ENCODE measurements at places on chromosomes 6 and 20.
A peak's percentile ranks its signal among the peaks of the same experiment; 100 is the strongest.

GRCh38 chr6:51569594-51569993 lies 517.8 kb downstream of the PKHD1 start:
- no peak for DNase-seq

DNA sequence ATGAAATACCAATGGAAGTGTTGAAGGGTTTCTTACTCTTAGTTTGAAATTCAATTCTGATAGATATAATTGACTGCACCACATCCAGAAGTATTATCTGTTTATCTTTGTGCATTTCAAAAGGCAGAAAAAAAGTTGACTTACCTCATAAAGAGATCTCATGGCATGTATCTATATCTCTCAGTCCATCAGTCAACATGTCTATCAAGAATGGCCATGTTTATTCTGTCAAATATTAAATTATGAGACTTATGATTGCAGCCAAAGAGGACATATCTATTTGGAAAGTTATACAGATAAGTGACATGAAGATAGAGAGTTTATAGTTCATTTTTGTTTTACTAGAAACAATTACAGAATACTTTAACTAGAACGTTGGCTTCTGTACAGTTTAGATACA lies 277.8 kb downstream of the KHDC1L start:
- no peak for DNase-seq

DNA sequence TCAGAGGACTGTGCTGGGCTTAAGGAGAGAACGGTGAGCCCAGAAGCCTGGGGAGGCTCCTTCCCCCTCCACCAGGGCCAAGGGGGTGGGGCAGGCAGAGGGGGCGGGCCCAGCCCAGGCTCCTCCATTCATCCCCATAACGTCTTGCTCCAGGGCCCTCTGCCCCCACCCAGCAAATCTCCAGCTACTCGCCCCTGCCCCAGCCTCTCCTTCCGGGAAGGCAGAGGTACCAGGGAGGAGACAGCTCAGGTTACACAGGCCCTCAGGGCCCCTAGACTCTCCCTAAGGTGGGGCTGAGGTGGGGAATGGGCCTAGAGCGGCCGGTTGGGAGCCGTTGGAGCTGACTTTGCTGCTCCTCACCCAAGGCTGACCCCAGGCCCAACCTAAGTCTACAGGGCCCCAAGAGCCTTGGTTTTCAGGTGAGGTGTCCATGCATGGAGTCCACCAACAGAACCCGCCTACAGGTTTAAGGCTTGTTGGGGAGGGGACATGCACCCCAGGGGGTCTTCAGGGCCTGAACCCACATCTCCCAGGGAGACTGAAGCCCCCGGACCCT lies 1.2 kb downstream of the LAMA5 start:
- DNase-seq: no peak

- DNase-seq: no peak
Observed at GRCh38 chr20:63708301-63709148, 686 bp downstream of the ZGPAT start.

GRCh38 chr6:141658696-141659095 lies 474.0 kb upstream of the GJE1 start:
- DNase-seq: no peak

DNA sequence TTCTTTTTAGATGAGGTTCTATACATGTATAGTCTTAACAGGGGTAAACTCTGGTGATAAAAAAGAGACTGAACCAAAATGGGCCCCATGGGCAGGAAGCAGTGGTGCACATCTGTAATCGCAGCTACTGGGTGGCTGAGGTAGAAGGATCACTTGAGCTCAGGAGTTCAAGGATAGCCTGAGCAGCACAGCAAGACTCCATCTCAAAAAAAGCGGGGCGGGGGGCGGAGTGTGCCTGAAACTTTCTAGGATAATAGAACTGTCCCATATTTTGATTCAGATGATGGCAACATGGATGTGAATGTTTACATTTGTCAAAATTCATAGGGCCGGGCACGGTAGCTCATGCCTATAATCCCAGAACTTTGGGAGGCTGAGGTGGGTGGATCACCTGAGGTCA lies 48.8 kb upstream of the TAF8 start:
- DNase-seq: no peak

DNA sequence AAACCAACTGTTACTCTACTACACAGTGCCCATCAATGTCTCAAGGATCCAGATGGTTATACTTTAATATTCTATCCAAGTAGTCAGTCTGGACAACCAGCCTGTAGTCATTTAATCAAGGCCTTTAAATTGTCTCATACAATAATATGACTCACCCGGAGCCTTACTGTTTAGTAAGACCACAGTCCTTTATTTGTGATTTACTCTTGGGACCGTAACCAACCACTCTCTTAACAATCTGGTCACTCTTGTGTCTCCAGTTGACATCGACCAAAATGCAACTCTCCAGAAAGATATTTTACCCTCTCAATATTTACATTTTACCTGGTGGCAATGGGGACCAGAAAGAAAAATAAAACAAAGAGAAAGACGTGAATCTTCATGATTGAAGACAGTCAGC lies 14.9 kb downstream of the DEFB114 start:
- no peak for DNase-seq

DNA sequence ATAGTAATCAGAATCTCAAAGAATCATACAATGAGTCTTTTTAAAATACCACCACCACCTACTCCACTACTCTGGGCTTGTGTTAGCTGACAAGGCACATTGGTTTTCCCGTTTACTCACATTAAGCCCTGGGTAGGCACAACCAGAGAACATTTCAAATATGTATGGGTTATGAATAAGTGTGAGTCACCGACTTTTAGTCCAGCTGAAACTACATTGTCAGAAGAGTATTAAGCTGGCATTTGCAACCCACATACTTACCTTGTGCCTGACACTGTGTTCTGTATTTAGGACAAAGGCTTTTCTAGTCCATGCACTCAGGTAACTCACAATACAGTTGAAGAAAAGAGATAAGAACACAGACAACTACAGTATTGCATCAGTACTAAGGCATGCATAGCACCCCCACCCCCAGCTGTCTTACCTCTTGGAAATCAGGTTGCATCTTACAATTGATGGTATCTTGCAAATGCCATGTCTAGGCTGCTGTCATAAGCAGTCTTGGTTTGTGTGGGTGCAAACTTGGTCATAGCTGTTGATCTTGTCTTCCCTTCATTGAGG lies 40.3 kb upstream of the AHI1 start:
- no peak for DNase-seq

- no peak for DNase-seq
Observed at GRCh38 chr6:134938896-134939295, 11.0 kb downstream of the ALDH8A1 start.

- no peak for DNase-seq
Observed at GRCh38 chr20:38275815-38276550, 15.4 kb upstream of the KIAA1755 start.

GRCh38 chr20:16119909-16120308 lies 453.3 kb downstream of the KIF16B start:
- DNase-seq: no peak

DNA sequence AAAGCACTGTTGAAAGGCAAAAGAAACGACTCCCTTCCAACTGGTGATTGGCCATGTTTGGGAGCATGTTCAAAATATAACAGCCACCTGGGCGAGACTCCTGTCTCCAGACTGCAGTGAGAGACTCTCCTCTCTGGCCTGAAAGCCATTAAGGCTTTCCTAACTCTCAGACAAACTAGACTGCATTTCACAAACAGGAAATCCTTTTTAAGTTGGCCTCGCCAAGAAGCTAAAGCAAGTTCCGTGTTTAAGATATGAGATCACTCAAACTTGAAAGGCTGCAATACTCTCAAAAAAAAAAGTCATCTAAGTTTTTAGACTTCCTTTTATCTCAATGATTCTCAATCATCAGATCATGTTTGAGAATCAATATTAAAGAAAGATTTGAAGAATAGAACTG lies 117.0 kb downstream of the TFAP2A start:
- no peak for DNase-seq

GRCh38 chr6:2861060-2861821 lies 19.6 kb upstream of the SERPINB1 start:
- DNase-seq: no peak

GRCh38 chr6:79070206-79070825 lies 7.7 kb downstream of the PHIP start:
- no peak for DNase-seq

- no peak for DNase-seq
Observed at GRCh38 chr6:84026721-84027164, 6.8 kb upstream of the MRAP2 start.

DNA sequence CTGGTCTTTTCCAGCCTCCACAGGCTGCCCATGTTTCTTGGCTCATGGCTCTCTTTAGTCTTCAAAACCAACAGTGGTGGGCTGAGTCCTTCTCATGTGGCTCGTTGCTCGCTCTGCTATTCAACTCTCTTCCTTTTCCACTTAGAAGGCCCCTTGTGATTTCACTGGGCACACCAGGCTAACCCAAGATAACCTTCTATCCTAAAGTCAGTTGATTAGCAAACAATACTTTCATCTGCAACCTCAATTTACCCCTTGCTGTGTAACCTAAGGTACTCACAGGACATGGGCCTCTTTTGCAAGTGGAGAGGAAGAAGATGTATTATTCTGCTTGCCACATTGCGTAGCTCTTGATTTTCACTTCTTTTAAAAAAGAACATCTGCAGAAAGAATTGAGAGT lies 79.6 kb downstream of the UTRN start:
- DNase-seq: no peak

- DNase-seq: no peak
Observed at GRCh38 chr6:48735846-48736245, 624.8 kb upstream of the PTCHD4 start.

- no peak for DNase-seq
Observed at GRCh38 chr6:103113416-103113815, 1719.9 kb downstream of the GRIK2 start.

- no peak for DNase-seq
Observed at GRCh38 chr20:12084482-12084881, 166.8 kb downstream of the BTBD3 start.

- no peak for DNase-seq
Observed at GRCh38 chr6:2807342-2808090, 34.1 kb downstream of the SERPINB1 start.

DNA sequence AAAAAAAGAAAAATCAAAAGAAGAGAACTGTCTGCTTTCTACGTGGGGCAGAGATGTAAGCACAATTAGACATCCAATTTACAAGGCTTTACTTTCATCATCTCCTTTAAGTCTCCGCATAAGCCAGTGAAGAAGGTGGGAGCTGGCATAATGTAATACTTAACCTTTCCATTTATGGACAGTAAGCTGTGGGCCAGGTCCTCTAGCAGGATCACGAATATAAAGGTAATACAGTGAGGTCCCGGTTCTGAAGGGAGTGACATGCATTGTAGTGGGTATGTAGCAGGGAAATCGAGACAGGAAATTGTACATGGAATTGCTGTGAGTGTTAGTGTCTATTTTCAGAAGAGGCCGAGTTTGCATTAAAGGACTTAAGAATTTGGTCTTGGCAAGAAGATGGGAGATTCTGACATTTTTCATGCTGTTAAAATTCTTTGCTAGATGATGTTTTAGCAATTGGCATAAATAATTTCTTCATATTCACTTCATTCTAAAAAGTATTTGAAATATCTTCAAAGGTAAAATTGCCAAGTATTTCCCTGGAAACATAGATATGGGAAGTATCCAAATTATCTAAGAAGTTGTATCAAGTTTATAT lies 20.4 kb upstream of the POPDC3 start:
- DNase-seq: no peak

- peak; percentile 71 for DNase-seq
Observed at GRCh38 chr20:49768204-49769047, 44.2 kb upstream of the SLC9A8 start.

DNA sequence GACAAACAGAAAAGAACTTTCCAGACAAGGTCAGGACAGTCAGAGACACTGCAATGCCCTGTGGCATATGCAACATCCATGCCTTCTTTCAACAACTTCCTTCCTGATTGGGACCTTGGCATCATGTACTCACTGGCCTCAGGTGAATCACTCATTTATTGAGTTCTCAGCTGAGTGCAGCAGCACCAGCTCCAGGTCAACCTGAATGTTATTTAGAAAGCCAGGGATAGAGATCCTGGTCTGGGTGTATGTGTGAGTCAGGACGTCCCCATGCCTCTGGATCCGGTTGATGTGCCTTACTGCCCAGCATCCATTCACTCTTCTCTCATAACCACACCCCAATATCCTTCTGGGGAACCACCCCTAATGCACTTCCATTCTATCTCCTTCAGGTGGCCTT lies 54.4 kb downstream of the SNRNP48 start:
- no peak for DNase-seq

- no peak for DNase-seq
Observed at GRCh38 chr6:123967905-123968304, 164.2 kb downstream of the NKAIN2 start.

- DNase-seq: no peak
Observed at GRCh38 chr6:17591287-17591686, 8.8 kb upstream of the FAM8A1 start.

DNA sequence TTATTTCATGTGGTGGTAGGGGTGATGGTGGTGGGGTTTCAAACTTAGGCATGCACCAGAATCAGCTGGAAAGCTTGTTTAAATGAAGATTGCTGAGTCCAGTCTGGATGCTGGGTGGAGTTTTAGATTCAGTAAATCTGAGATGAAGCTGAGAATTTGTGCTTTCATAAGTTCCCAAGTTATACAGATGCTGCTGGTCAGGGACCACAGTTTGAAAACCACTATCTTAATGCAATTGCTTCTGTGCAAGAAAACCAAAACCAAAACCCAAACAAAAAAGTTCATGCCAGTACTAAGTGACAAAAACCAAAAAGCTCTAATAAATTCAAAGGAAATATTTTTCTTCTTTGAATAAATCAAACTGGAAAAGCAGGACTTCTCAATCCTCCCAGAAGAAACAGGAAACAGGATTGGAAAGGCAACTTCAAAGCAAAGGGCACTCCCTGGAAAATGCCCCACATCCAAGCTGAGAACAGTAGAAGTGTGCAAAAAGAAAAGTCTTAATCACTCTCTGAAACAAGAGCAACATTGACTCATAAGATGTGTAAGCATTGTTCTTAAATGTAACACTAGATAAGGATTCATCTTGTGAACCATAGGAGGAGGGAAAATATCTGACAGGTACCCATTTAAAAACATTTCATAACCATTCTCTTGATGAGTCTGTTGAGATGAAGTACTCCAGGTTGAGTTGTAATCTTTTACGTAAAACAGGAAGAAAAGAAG lies 481.5 kb upstream of the HSF2 start:
- no peak for DNase-seq

DNA sequence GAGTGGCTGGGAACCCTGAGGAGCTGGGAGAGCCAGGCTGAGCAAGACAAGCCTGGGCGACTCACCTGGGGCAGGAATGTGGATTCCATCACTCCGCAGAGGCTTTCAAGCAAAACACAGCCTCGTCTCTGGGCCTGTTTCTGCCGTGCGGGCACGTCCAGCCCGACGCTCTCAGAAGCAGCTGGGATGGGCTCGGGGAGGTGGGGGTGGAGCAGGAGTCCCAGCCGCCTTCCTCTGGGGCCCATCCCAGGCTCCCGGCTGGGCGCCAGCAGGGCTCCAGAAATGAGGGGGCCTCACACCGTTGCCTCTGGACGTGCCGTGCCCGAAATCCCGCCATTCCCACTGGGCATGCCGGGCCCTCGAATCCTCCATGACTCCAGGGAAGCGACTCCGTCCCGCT lies 8.7 kb upstream of the RPS21 start:
- no peak for DNase-seq

DNA sequence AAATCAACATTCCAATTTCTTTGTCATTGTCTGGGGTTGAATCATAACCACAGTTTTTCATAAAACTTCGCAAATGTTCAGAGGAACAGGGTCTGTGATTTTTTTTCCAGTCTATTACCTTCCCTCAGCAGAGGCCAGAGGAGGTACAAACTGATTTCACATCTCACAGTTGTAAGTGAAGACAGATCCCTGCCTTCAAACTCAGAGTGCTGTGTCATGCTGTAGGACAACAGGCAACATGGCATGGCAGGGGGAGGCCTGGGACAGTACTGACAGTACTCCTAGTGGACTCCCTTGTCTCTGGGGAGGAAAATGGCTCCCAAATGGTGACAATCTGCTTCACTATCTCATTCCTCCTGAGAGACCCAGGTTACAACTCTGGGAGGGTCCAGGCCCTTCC lies 308.6 kb downstream of the CDC5L start:
- DNase-seq: peak; percentile 23

Data from AG09319 (cell line).